ENCODE measurements at places on chromosomes 6 and 20. TPM values are rescaled to one million over a fixed set of nuclear protein-coding genes. Genes with fewer than 3 reads are reported as not detected.

DNA sequence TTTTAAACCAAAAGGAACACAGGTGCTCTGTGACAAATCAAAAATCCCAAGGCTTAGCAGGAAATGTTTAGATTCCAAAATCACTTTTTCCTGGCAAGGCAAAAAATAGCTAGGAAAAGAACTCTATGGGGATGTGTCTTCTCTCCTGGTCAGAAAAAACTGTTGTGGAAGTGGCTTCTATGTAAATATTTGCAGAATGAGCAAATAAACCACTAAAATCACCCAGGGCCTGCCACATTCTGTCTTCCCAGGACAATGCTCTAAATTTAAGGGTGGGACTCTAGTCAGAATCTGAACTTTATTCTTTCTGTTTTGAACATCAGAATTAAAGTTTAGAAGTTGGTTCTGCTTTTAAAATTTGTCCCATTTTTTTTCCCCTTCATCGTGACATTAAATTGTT lies 29.3 kb downstream of the GCM1 start:
- DNase-seq = no peak

GRCh38 chr6:125277838-125278237 lies 23.9 kb downstream of the HDDC2 start:
- DNase-seq = no peak

DNA sequence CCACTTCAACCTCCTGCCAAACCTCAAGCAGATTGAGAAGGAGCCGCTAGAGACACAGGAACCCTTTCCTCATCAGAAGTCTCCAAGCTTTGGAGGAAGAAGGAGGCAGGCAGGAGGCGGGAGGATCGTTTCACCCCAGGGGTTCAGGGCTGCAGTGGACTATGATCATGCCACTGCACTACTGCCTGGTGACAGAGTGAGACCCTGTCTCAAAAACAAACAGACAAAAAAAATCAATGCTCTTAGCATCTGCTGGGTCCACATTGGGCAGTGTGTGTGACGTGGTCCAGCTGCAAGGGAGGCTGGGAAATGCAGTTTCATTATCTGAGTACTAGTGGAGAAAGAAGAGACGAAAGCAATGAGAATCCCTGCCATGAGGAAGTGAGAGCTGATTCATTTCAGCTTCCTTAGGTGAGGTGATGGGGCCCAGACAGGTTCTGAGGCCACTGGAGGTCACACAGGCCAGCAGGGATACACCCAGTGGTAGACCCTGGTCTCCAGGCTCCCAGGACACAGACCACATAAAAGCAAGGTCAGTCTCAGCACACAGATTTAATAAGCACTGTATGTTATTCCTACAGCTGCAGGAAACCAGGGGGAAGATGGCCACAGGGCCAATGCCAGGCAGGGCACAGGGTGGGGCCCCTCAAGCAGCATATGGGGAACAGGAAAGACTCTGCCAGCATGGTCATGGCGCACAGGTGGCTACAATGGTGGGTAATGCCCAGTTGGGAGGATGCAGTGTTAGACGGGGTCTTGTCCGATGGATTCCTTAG lies 4.3 kb downstream of the GFRA4 start:
- DNase-seq = no peak

DNA sequence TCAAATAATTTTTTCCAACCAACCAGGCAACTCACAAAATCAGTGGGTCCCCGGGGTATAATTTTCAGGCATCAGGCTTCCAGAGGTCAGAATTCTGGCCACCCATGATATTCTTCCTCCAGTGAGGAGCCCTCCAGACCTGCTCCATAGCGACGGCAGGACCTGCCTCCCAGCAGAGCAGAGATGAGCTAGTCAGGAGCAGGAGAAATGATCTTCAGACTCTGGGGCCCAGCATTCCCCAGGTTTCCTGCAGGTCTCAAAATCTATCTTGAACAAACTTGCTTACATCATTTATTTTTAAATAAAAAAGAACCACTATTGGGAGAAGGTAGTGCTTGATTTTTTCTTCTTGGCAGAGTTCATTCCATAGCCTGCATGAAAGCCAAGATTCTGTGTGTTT lies 44.7 kb downstream of the FAM50B start:
- no peak for DNase-seq

DNA sequence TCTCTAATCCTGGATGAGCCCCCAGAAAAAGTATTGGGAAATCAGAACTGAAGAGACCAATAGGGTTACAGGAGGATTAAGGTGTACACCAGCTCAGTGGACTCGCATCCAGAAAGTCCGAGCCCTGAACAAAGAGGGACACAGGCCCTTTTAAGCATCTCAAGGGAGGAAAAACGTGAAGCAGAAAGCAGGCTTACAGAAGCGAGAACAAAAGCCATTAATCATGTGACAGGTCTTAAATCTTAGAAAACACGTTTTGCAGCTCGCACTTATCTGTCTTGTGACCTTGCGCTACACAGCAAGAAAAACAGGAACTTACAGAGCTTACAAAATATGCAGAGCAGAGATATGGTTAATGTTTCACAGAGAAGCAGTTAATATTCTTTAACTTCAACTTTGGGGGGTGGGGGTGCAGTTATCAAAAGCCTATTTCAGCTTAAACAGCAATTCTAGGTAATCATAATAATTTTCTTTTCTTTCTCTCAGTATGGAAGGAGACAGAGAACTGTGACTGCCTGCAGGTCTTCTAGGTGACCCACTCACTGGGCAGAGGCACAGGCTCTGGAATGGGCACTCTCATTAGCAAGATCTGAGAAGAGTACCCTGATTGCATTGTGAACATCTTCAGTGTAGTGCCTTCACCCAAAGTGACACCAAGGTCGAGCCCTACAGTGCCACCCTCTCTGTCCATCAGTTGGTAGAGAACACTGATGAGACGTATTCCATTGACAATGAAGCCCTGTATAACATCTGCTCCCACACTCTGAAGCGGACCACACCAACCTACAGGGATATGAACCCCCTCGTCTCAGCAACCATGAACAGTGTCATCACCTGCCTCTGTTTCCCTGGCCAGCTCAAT lies 65.0 kb upstream of the MOCS1 start:
- DNase-seq = no peak

DNA sequence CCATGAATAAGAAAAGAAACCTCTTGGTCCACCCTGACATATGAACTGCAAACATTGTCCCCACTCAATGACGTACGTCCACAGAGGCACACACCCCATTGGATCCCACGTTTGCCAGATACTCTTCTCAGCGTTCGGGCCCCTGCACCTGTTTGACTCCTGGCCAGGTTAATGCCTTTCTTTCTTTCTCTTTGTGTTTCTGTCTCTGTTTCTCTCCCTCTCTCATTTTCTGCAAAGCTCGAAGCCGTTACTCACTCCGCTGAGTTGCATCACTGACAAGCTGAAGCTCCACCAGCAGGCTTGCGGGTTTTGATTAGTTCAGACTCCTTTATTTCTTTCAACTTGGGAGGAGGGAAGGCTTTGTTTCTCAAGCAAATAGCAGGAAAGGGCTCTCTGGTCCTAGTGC lies 135.5 kb upstream of the SUPT3H start:
- peak; percentile 36 for DNase-seq

GRCh38 chr6:99940582-99940981 lies 53.4 kb downstream of the MCHR2 start:
- no peak for DNase-seq

GRCh38 chr6:30690403-30691207 lies at the start of gene NRM:
Gene NRM (minus strand): TSS chr6:30690984. CDS start chr6:30690974, 10 bp downstream.
- peak; percentile 94 for DNase-seq

DNA sequence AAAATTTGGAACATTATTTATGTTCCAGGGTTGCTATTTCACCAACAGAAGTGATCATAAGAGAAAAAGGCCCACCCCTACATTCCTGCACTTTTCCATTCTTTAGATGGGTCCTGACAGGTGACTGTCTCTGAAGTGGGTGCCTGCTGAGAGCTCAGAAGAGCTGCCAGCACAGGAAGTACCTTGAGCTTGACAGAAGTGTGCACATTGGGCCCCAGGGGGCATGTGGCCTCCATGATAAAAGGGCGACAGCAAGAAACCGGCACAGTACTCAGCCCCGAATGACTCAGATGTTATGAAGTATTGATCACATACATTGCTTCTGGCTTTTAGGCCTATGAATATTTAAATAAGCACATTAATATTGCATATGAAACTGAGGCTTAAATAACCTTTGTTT lies 150.4 kb downstream of the PCSK2 start:
- no peak for DNase-seq

GRCh38 chr6:143804835-143805239 lies 38.3 kb upstream of the LTV1 start:
- no peak for DNase-seq

GRCh38 chr6:166586424-166587156 lies at the start of gene RAMACL:
Gene RAMACL (minus strand): TSS chr6:166586678. CDS start chr6:166586477, 201 bp downstream.
- DNase-seq = no peak

- DNase-seq = no peak
These were observed 94.3 kb upstream of the BHLHE23 start for GRCh38 chr20:63100926-63101699.

GRCh38 chr6:45421709-45422502 lies 44.2 kb upstream of the SUPT3H start:
- peak; percentile 71 for DNase-seq

GRCh38 chr6:100685747-100686146 lies 195.4 kb downstream of the ASCC3 start:
- DNase-seq = no peak

- DNase-seq = no peak
These were observed 501 bp downstream of the SIRPB2 start for GRCh38 chr20:1490643-1491195.

DNA sequence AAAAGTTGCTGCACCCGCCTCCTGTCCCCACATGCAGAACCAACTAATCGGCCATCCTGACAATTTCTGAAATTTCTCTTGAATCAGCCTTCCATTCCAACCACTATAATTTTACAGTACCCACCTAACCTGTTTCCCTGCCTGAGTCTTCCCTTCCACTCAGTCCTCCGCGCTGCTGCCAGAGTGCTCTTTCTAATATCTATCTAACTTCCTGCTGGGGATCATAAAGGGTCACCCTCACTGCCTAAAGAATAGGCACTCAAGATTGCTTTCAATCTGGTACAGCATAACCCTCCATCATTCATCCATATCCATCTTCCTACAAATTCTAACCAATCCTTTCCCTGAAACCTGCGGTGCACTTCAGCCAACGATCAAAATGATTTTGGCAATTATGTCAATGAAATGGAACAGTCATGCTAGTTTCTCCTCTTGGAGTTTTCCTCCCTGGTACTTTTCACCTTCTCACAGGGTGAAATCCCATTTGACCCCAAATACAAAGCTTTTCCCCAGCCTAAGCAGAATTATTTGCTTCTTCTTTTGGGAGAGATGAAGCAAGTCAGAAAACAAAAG lies 117.5 kb upstream of the BEND6 start:
- no peak for DNase-seq

DNA sequence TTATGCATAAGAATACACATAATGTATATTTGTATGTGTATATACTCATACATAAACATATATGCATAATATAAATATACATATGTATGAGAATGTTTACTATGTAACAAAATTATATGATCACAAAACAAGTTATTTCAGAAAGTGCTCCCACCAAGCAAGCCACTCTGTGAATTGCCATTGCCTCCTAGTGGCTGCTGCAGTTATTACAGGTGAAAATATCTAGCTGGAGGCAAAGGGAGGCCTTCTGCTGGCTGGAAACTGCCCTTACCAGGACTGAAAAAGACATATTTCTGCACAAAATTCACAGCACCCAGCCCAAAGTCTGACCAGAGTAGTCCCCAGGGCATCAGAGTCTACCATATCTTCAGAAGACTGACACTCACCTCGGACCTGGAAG lies 14.4 kb upstream of the ADAM33 start:
- DNase-seq = no peak

GRCh38 chr20:63551068-63551467 lies 2.9 kb upstream of the FNDC11 start:
- DNase-seq = no peak

DNA sequence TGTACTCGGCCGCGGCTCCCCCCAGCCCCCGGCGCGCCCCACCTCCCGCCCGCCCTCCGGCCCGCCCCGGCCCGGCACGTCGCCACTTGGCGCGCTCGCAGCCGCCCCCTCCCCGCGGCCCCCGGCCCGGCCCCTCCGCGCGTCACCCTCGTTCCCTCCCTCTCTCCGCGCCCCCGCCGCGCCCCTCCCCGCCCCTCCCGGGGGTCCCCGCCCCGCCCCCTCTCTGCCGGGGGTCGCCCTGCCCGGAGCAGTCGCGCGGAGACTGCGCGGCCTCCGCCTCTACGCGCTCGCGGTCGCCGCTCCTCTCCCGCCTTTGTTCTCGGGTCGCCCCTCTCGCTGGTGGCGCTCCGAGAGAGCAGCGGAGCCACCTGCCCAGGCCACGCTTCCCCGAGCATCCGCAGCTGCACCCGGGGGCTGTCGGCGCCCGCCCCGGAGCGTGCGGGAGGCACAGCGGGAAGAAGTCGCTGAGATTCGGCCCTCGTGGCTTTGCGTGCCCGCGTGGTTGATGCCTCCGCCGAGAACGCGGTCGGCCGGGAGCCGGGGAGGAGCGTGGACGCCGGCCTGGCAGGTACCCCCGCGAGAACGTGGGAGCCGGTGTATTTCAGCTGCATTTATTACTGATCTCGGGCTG lies at the start of gene PHF10:
Gene PHF10, minus strand, starts transcription at position 7 of the 631 bp plus-strand sequence. CDS start 569 bp downstream, outside the sequence.
- peak; percentile 91 for DNase-seq

DNA sequence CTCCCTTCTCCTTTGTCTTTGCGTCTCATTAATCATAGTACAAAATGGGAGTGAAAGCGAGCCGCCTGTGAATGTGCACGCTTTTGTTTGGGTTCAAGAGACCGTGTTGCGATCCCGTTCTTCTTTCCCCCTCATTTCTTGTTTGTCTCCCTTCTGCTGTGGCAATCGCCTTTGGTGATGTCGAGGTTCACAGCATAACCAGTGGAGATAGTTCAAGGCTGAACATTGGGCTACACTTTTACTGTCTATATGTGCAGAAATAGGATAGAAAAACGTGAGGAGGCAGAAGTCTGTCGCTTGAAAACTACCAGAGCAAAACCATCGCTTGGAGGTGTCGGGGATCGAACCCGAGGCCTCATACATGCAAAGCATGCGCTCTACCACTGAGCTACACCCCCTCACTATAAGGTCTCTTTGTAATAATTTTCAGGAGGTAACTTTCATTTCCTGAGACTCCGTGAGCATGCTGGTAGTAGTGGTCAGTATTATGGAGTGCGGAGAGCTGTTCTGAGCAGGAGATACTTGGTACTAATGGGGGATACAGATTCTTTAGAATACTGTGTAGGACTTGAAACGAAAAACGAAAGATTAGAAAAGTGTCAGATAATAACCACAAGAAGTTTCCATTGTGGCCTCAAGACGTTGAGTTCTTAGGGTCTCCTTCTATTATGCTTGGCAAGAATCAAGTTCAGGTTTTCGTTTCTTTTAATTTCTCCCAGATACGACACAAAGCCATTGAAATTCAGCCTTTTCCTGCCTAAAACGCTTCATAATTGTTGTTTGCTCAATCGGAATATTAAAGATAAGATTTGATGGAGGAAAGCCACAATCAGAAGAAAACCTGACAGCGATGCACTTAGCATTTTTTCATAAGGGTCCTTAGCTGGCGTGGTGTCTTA lies 106.6 kb downstream of the TRIM27 start:
- DNase-seq = no peak

The LGSN gene
- polyA plus RNA-seq = 0.04 TPM

The CAGE1 gene
- not detected for polyA plus RNA-seq

The SMLR1 gene
- polyA plus RNA-seq = not detected

The SCRT2 gene
- not detected for polyA plus RNA-seq

The AKIRIN2 gene
- 20.9 TPM for polyA plus RNA-seq
